Cardiac muscle cell (in vitro differentiated cells and primary cell): ENCODE measurements at places on chromosomes 4 and X.
A peak's percentile ranks its signal among the peaks of the same experiment; 100 is the strongest.

GRCh38 chr4:22848332-22848731 is 155.6 kb downstream of the GBA3 start:
- no peaks in the 10 kb centered on the region for H3K36me3 ChIP-seq
- DNase-seq, result no peak
- H3K4me1 ChIP-seq, result no peaks in the 10 kb centered on the region
- no peak overlapping the region for H3K27ac ChIP-seq
- H3K4me3 ChIP-seq, result no peak overlapping the region

- H3K4me3 ChIP-seq, result no peak overlapping the region
- H3K36me3 ChIP-seq, result no peaks in the 10 kb centered on the region
- no peak overlapping the region for H3K27ac ChIP-seq
- H3K4me1 ChIP-seq, result no peaks in the 10 kb centered on the region
- peaks cover 69% of the 10 kb centered on the region for H3K27me3 ChIP-seq
- DNase-seq, result no peak
Observed at GRCh38 chr4:6467600-6467999, 4.8 kb downstream of the PPP2R2C start.

DNA sequence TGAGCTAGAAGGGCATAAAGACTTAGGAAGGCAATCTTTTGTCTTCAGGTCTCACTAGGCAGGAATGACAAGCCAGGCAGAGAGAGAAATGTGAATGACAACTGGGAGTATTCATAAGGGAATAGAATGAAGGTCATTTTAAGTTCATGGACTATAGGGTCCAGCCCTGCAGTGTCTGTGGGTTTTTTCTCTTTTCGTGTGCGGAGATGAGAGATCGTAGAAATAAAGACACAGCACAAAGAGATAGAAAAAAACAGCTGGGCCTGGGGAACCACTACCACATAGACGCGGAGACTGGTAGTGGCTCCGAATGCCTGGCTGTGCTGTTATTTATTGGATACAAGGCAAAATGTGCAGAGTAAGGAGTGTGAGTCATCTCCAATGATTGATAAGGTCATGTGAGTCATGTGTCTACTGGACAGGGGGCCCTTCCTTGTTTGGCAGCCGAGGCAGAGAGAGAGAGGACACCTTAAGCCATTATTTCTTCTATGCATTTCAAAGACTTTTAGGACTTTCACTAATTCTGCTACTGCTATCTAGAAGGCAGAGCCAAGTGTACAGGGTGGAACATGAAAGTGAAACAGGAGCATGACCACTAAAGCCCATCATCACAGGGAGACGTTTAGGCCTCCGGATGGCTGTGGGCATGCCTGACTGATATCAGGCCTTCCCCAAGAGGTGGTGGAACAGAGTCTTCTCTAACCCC is 921.8 kb upstream of the PCDH10 start:
- H3K4me3 ChIP-seq, result no peak overlapping the region
- no peak overlapping the region for H3K27ac ChIP-seq
- H3K36me3 ChIP-seq, result no peaks in the 10 kb centered on the region
- peaks cover 4% of the 10 kb centered on the region for H3K4me1 ChIP-seq
- no peaks in the 10 kb centered on the region for H3K27me3 ChIP-seq

DNA sequence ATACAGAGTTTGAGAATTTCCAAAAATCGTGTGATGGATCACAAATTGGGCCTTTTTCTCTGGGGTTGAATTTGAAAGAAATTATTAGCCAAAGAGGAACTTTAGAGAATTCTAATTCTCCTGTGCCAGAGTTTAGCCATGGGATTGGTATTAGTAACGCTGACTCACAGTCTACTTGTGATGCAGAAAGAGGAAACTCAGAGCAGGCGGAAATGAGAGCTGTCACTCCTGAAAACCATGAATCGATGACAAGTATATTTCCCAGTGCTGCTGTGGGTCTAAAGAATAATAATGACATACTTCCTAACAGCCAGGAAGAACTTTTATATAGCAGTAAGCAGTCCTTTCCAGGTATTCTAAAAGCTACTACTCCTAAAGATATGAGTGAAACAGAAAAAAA is 64.9 kb downstream of the N4BP2 start:
- H3K4me1 ChIP-seq, result no peaks in the 10 kb centered on the region
- H3K27me3 ChIP-seq, result no peaks in the 10 kb centered on the region
- H3K27ac ChIP-seq, result no peak overlapping the region
- H3K4me3 ChIP-seq, result no peak overlapping the region

GRCh38 chrX:122625821-122626220 is 558.3 kb upstream of the GRIA3 start:
- H3K36me3 ChIP-seq, result no peaks in the 10 kb centered on the region
- H3K4me3 ChIP-seq, result no peak overlapping the region
- H3K27me3 ChIP-seq, result no peaks in the 10 kb centered on the region
- no peak for DNase-seq
- H3K4me1 ChIP-seq, result no peaks in the 10 kb centered on the region

DNA sequence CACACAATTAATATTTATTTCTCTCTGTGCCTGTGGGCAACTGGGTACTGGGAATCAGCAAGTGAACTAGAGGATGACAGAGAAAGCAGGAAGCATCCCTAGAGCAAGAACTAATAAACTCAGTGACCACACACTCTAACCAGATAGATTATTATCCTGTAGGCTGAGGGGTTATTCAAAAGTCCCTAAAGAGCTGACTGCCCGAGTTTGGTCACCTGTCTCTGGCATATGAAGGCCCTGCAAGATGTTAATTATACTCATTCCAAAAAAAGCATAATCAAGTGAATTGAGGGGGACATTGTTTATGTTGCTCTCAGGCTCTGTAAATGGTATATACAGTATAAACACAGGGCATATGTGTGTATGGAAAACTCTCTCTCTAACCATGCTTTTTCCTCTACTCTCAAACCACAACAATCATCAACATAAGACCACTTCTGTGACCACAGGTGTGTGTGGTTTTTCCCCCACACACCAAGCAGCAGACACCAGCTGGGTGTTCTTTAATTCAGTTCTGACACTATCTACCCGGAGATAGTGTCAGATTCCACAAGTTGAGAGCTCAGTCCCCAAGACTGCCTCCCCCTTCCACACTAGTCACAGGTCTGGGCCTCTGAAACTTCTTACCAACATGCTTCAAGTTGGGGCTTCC is 6.2 kb upstream of the HPSE start:
- no peaks in the 10 kb centered on the region for H3K4me1 ChIP-seq
- no peak for DNase-seq
- no peak overlapping the region for H3K27ac ChIP-seq
- peaks cover 14% of the 10 kb centered on the region for H3K27me3 ChIP-seq
- no peak overlapping the region for H3K4me3 ChIP-seq

DNA sequence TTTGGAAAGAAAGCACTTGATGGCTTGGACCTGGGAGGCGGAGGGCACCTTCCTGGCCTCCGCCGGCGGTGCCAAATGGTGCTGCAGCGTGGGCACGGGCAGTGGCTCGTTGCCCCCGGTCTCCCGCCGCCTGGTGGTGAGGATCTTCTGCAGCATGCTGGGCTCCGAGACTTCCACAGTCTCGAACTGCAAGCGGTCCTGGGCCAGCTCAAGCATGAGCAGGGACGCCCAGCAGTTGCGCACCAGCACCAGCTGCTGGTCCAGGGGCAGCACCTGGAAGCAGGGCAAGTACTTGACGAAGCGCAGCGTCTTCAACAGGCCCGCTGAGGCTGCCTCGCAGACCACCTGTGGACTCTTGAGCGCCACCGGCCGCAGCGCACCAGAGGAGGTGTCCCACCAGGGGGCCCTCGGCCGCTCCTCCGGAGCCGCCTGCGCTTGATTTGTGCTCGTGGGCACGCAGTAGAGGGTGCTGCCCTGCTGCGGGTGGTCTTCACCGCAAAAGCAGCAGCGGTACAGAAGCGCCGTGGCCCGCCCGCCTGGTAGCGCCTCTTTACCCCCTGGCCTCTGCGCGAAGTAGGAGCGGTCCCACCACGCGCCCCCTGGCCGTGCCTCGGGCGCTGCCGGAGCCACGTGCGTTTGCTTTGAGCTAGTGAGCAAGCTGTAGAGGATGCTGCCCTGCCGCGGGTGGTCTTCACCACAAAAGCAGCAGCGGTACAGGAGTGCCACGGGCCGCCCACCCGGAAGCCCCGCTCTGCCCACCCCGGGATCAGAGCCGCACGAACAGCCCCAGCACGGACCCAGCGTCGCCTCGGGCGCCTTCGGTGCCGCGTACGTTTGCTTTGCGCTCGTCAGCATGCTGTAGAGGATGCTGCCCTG is 689 bp downstream of the NR0B1 start:
- H3K4me1 ChIP-seq, result no peaks in the 10 kb centered on the region
- DNase-seq, result peak; percentile 51
- H3K4me3 ChIP-seq, result peak overlapping the region; percentile 18
- peaks cover 25% of the 10 kb centered on the region for H3K27me3 ChIP-seq

GRCh38 chr4:89254847-89255246 is 52.8 kb downstream of the GPRIN3 start:
- no peak overlapping the region for H3K4me3 ChIP-seq
- peak; percentile 41 for DNase-seq
- peak overlapping the region; percentile 2 for H3K27ac ChIP-seq
- H3K27me3 ChIP-seq, result no peaks in the 10 kb centered on the region
- H3K4me1 ChIP-seq, result peaks cover 54% of the 10 kb centered on the region

GRCh38 chrX:155028877-155029291 is 2.2 kb downstream of the FUNDC2 start:
- no peaks in the 10 kb centered on the region for H3K27me3 ChIP-seq
- no peaks in the 10 kb centered on the region for H3K36me3 ChIP-seq
- peak overlapping the region; percentile 57 for H3K27ac ChIP-seq

DNA sequence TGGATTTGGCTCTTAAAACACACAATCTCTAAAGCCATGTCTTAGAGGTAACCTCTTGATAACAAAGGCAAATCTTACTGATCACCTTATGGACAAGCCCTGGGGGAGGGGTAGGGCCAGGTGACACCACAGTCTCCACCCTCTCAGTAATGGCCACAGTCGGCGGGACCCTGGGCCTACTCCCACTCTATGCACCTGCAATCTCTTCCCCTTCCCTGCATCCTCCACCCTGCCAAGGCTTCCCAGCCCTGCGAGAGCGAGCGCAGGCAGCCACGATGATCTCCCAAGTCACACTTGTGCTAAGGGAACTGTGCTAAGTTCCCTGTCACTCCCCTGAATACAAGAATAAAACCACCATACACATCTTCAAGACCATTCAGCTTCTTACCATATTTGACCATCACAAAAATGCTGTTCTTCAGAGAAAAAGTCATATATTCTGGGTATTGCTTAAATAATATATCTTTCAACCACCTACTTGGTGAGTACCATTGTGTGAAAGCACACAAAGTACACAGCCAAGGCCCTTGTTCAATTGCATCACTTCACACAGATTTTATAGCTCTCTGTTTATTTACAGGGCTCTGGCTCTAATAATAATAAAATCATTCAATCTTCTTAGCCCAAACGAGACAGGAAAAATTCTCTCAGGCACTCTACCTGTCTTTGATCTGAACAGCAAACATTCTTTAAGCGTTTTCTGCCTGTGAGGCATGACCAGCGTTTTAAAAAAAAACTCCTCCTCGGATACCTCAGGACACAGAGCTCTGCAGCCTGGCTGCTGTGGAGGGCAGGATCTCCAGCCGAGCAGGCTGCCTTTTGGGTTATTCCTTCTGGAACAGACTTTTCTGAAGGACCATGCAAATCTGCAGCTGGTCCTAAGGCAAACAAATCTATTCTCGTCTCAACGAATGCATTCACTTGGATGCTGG is 115.7 kb upstream of the MAP3K15 start:
- H3K36me3 ChIP-seq, result no peaks in the 10 kb centered on the region
- H3K27me3 ChIP-seq, result no peaks in the 10 kb centered on the region
- no peak overlapping the region for H3K4me3 ChIP-seq
- H3K27ac ChIP-seq, result no peak overlapping the region
- no peaks in the 10 kb centered on the region for H3K4me1 ChIP-seq
- DNase-seq, result no peak

- no peaks in the 10 kb centered on the region for H3K4me1 ChIP-seq
- no peak for DNase-seq
- no peak overlapping the region for H3K4me3 ChIP-seq
- no peaks in the 10 kb centered on the region for H3K36me3 ChIP-seq
- no peaks in the 10 kb centered on the region for H3K27me3 ChIP-seq
Observed at GRCh38 chrX:71618787-71619186, 476 bp upstream of the CXCR3 start.

DNA sequence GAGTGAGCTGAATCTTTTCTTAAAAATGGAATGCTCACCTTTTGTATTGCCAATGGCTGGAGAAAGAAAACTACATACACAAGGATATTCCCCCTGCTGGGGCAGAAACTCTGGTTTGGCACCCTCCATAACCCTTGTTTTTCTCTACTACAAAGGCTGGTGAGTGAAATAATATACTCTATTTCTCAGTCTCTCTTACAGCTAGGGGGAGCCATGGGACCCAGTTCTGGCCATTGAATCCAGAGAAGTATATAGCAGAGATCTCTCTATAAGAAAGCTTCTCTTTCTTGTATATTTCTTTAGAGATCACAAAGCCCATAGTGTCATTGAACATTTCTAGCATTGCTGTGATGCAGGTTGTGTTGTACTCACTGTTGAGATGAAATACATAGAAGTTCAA is 49.8 kb downstream of the SMPX start:
- H3K27ac ChIP-seq, result no peak overlapping the region
- DNase-seq, result peak; percentile 2
- peaks cover 8% of the 10 kb centered on the region for H3K4me1 ChIP-seq
- no peak overlapping the region for H3K4me3 ChIP-seq

GRCh38 chr4:186757696-186758355 is 34.2 kb upstream of the FAT1 start:
- no peaks in the 10 kb centered on the region for H3K4me1 ChIP-seq
- no peak for DNase-seq
- no peaks in the 10 kb centered on the region for H3K36me3 ChIP-seq
- H3K27ac ChIP-seq, result no peak overlapping the region

DNA sequence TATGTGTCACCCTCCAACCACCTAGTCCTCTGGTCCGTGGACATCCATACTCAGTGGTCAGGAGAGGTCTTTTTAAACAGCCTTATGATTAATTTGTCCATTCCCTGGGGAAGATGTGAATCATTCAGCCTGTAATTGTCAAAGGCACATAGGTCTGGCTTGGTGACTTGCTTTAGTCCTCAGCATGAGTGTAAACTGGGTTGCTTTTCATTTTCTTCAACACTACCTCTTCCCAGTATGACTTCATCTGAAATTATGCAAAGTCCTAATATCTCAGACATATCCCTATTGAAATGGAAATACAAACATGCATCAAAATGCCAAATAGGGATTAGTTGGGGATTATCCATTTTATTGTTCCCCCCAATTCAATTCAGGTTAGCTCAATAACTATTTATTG is 208.3 kb upstream of the AMOT start:
- H3K27me3 ChIP-seq, result no peaks in the 10 kb centered on the region
- H3K27ac ChIP-seq, result no peak overlapping the region
- no peak overlapping the region for H3K4me3 ChIP-seq
- H3K36me3 ChIP-seq, result no peaks in the 10 kb centered on the region
- H3K4me1 ChIP-seq, result no peaks in the 10 kb centered on the region
